ENCODE measurements at places on chromosomes 13 and 19. TPM values are rescaled to one million over a fixed set of nuclear protein-coding genes. Genes with fewer than 3 reads are reported as not detected.

The OVOL3 gene
- not detected for total RNA-seq

The MPV17L2 gene
- total RNA-seq = 10.7 TPM

The OR7A5 gene
- not detected for total RNA-seq

The POU4F1 gene
- total RNA-seq = not detected

The ONECUT3 gene
- not detected for total RNA-seq

DNA sequence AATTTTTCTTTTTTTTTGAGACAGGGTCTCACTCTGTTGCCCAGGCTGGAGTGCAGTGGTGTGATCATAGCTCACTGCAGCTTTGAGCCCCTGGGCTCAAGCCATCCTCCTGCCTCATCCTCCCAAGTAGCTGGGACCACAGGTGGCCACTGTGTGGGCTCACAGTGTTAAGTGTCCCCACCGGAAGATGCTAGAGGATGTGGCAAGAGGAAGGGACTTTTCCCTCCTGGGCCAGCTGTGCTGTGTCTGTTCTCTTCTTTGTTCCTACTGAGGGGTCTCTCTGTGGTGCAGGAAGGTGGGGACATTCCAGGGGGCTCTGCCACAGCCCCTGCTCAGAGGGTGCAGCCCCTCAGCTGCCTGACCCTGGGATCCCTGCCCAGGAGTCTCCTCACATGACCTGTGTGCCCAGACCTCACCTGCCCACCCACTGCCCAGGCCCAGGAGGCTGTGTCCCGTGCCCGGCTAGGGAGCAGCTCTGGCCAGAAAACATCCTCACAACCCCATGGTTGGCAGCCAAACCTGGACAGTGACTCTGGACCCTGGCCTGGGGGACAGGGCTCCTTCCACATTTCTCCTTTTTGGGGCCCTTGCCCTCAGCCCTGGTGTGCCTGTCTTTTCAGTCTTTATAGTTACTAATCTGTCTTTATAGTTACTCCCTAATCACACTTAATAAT, 14.4 kb upstream of the ANKRD10 start:
- no peak for DNase-seq
- H3K4me1 ChIP-seq = no peaks in the 10 kb centered on the region
- no peaks in the 10 kb centered on the region for H3K36me3 ChIP-seq
- H3K27ac ChIP-seq = no peak overlapping the region
- H3K4me3 ChIP-seq = no peak overlapping the region

DNA sequence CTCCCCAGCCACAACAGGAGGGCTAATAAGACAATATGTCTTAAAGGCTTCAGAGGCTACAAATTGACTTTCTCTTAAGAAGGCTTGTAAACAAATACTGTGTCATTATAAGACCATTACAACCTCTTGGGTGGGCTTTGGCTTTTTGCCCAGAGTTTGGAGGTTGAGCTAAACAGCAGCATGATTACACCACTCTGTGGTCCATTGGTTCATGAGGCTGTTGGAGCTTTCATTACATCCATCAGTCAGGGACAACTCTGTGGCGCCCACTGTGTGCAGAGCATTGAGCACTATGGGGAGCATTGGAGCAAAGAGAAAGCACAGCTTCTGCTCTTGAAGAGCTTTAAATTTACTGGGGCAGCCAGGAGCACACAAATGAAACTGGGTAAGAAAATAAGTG, 75.9 kb downstream of the TNFSF11 start:
- H3K27me3 ChIP-seq = no peaks in the 10 kb centered on the region
- no peak overlapping the region for H3K27ac ChIP-seq
- H3K36me3 ChIP-seq = no peaks in the 10 kb centered on the region
- H3K4me1 ChIP-seq = no peaks in the 10 kb centered on the region
- no peak overlapping the region for H3K4me3 ChIP-seq

DNA sequence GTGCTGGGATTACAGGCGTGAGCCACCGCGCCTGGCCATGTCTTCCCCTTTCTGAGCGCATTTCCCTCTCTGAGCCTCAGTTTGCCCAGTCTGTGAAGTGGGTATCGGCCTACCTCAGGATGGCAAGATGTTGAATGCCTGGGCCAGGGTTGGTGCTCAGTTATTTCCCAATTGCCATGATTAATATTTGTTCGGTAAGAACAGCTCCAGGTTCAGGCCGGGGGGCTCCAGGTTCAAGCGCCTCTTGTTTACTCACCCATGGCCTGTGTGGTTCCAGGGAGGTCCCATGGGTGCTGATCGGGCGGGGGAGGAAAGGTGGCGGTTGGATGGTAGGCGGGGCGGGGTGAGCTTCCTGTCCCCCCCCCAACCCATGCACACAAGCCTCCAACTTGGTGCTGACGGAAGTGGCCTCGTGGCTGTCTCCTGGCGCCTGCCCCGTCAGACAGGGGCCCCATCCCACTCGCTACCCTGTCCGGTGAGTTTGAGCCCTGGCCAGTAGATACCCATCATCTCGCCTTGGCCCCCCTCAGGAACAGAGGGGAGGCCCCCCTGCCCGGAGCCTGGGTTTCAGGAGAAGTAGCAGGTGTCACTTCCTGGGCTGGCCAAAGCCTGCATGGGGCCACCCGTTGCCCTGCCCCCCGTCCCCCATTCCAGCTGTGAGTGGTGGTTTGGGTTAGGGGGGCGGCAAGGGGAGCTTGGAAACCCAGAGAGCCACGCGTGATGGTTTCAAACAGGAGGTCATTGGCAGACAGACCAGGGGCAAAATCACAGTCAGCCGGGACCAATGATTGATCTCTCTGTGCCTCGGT, at the start of gene FCHO1:
TSS of gene FCHO1 (plus strand) at position 375 of the 809 bp plus-strand sequence. CDS start 3,688 bp downstream, outside the sequence.
- H3K27ac ChIP-seq = peak within 1 kb of the TSS; percentile 84
- H3K4me1 ChIP-seq = peaks cover 18% of the 10 kb centered on the region
- H3K4me3 ChIP-seq = peak within 1 kb of the TSS; percentile 36
- H3K27me3 ChIP-seq = no peaks in the 10 kb centered on the region
- peak; percentile 76 for DNase-seq

- no peak overlapping the region for H3K27ac ChIP-seq
- DNase-seq = no peak
- H3K27me3 ChIP-seq = no peaks in the 10 kb centered on the region
- H3K36me3 ChIP-seq = no peaks in the 10 kb centered on the region
- no peak overlapping the region for H3K4me3 ChIP-seq
- H3K4me1 ChIP-seq = peaks cover 4% of the 10 kb centered on the region
Observed at GRCh38 chr19:38513762-38514167, 80.3 kb downstream of the RYR1 start.

DNA sequence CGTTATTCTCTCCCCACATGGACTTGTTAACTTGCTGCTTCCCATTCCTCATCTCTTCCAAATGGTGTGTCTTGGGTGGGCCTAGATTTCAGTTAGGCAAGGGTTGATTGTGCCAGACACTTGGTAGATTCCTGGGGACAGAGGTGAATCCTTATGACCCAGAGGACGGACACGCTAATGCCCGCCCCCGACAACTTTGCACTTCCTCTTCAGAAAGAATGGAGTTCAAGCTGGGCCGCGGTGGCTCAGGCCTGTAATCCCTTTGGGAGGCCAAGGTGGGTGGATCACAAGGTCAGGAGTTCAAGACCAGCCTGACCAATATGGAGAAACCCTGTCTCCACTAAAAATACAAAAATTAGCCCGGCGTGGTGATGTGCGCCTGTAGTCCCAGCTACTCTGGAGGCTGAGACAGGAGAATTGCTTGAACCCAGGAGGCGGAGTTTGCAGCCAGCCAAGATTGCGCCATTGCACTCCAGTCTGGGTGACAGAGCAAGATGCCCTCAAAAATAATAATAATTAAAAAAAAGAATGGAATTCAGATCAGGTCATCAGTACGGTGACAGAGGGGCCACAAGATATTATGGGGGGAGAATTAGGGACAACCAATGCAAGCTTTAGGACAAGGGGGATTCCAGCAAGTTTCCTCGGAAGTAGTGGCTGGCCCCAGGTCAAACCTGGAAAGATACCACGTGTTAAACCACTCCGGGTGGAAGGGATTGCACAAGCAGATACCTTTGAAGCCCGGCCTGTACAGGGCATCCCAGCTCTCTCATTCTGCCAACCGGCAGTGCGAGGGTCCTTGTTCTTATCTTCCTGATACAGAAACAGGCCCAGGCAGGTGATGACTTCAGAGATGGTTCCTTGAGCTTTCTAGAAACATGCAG, 2.7 kb downstream of the MYO9B start:
- no peak for DNase-seq
- H3K27ac ChIP-seq = peak overlapping the region; percentile 8
- no peaks in the 10 kb centered on the region for H3K36me3 ChIP-seq
- peaks cover 46% of the 10 kb centered on the region for H3K4me1 ChIP-seq

DNA sequence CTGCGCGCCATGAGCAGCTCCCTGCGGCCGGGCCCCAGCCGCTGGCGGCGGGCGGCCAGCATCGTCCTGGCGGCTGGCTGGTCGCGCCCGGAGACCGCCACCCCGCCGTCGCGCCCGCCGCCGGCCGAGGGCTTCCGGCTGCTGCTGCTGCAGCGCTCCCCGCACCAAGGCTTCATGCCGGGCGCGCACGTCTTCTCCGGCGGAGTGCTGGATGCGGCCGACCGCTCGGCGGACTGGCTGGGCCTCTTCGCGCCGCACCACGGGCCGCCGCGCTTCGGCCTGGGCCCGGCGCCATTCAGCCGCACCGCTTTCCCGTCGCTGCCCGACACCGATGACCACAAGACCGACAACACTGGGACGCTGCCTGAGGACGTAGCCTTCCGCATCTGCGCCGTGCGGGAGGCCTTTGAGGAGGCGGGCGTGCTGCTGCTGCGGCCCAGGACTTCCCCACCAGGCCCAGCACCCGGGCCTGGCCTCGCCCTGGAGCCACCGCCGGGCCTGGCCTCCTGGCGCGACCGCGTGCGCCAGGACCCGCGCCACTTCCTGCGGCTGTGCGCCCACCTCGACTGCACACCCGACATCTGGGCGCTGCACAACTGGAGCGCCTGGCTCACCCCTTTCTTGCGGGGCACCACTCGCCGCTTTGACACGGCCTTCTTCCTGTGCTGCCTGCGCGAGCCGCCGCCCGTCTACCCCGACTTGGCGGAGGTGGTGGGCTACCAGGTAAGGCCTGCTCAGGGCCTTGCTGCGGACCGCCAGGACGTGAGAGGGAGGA, 518 bp downstream of the NUDT19 start:
- no peaks in the 10 kb centered on the region for H3K27me3 ChIP-seq
- H3K4me1 ChIP-seq = peaks cover 68% of the 10 kb centered on the region
- H3K27ac ChIP-seq = peak overlapping the region; percentile 85

GRCh38 chr19:17091758-17092333, 16.3 kb downstream of the MYO9B start:
- DNase-seq = peak; percentile 81
- peak overlapping the region; percentile 62 for H3K27ac ChIP-seq
- peaks cover 29% of the 10 kb centered on the region for H3K4me1 ChIP-seq
- no peaks in the 10 kb centered on the region for H3K27me3 ChIP-seq

Measured in upper lobe of left lung (tissue), 6 donors.